ENCODE measurements at places on chromosomes 11 and 22.

- DNase-seq, result no peak
Observed at GRCh38 chr22:24954114-24954463, 1.6 kb downstream of the KIAA1671 start.

DNA sequence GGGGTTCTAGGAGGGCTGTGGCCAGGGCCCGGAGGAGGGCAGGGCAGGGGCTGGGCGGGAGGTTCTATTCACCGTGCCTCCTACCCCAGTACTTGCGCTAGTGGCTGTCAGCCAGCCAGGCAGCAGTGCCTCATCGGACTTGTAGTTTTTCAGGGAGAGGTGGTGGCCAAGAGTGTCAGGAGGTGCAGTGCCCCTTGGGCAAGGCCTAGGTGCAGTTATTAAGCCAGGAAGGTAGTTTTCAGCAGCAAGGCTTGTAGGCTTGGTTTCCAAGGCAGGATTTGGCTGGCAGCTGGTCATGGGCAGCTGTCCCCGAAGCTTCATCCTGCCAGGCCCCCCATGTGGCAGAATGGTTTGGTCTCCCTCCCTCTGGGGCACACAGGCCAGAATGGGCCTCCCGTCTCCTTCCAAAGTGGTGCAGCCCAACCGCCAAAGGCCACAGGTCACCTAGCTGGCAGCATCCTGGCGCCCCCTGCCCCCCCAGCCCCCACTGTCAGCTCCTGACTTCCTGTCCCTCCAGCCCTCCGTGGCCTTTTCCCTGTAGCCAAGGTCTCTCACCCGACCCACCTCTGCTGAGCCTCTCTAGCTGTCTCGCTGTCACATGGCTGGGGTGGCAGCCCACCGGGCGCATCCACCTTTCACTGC lies 8.5 kb downstream of the CCDC88B start:
- DNase-seq, result no peak

DNA sequence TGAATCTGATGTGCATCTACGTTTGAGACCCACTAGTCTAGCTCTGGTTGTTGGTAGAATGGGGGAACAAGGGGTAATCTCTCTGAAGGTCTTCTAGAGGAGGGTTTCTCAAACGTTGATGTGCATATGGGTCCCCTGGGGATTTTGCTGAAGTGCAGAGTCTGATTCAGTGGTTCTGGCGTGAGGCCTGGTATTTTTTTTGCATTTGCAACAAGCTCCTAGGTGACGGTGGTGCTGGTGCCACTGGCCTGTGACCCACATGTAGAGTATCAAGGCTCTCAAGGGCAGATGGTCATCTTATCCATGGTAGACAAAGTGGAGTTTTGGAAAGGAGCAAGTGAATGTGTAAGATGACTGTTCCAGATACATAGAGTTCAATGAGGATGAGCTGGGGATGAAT lies 97.1 kb downstream of the CEP164 start:
- no peak for DNase-seq

DNA sequence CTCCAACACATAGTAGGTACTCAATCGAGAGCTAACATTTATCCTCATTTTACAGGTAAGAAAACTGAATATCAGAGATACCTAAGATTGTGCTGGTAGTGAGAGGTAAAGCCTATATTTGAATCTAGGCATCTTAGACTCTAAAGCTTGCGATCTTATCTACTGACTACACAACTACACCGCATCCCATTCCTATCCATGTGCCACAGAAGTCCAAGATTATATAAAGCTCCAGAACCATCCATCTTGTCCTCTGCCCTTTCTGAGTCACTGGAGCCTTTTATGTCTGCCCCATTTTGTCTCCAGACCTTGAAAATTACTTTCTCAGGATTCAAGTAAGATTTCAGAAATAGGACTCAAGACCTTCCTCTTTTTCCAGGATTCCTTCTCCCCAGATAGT lies 84.4 kb downstream of the OR5AK2 start:
- DNase-seq, result no peak

- no peak for DNase-seq
Observed at GRCh38 chr11:35857922-35858321, 85.9 kb upstream of the LDLRAD3 start.

DNA sequence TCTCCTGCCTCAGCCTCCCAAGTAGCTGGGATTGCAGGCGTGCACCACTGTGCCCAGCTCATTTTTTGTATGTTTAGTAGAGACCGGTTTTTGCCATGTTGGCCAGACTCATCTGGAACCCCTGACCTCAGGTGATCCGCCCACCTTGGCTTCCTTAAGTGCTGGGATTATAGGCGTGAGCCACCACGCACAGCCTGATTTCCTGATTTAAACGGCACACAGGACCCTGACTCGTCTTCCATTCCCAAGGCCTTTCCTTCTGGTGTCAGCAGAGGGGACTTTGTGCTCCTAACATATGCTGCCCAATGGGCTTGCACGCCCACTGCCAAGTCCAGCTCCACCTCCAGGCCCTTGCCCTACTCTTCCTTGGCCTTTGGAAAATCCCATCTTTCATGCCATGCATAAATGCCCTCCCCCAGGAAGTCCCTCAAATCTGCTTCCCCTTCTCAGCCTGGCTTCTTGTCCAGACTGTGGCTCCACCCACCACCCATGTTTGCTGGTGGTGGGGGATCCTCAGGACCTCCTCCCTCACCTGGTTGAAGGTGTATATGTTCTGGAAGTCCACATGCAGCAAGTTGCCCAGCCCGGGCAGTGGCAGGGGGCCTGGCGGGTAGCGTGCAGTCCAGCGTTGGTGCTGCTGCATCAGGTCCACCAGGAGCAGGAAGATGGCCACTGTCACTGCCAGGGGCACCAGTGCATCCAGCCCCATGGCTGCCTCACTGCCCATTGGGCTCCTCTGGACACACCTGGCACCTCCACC lies 23.9 kb upstream of the CYP2D6 start:
- DNase-seq, result no peak

- no peak for DNase-seq
Observed at GRCh38 chr22:19568337-19569275, 44.4 kb upstream of the CLDN5 start.
